Stimulated activated CD4-positive, alpha-beta T cell treated with anti-CD3 and anti-CD28 coated beads, TNF-alpha, amount 100 ng/mL, for 1 hour (primary cell): ENCODE measurements at places on chromosomes 1 and 21.

- no peak for DNase-seq
Measured at GRCh38 chr1:87120779-87121178, 206.3 kb downstream of the HS2ST1 start.

GRCh38 chr1:231512147-231512698 is 16.2 kb upstream of the TSNAX start:
- DNase-seq = no peak

DNA sequence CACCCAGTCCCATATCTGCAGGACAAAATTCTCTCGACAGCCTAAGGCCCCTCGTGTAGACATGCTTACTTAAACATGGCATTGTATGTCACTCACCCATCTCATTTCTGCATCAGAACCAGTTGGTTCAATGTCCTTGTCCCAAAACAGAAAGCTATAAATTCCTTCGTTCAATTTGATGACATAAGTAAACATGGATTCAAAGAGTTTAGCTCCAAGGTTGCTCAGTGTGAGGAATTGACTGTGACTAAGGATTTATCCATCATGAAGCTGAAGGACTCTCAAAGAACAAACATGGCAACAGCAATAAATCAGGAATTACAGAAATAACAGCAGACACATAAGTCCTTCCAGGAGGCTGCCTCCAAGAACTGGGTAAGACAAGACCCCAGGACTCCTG is 237.2 kb downstream of the TOMM20 start:
- DNase-seq = no peak

GRCh38 chr21:42616941-42617340 is 36.5 kb upstream of the PDE9A start:
- DNase-seq = no peak

- DNase-seq = no peak
Measured at GRCh38 chr1:89519779-89520358, 4.8 kb upstream of the LRRC8B start.

GRCh38 chr1:110320168-110320518 is 19.0 kb upstream of the RBM15 start:
- DNase-seq = no peak

GRCh38 chr1:200139661-200140250 is 112.2 kb downstream of the NR5A2 start:
- DNase-seq = no peak

DNA sequence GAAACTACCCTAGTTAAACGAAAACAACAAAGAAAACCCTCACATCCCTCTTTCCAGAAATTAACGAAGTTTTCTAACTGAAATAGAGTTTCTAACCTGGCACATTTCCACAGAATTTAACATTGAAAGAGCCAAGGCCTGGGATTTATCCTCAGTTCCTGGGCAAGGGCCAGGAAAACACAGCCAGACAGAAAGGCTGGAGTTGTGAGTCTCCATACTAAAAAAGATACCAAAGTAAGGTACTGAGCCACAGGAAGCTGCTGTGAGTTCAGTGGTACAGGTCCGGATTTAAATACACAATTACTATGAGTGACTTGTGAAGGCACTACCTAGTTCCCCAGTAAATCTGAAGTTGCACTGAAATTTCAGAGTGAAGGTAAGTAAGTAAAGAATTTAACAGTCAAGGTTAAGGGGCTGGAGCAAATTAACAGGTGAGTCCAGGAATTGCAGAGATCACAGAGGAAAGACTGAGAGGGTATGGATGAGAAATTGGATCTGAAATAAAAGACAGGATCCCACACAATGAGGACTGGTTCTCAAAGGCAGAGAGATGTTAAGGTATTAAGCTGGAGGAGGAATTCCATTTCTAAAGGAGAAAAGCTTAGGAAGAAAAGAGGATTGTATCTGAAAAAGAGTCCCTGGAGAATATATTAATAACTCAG is 905 bp downstream of the LIX1L start:
- DNase-seq = no peak

DNA sequence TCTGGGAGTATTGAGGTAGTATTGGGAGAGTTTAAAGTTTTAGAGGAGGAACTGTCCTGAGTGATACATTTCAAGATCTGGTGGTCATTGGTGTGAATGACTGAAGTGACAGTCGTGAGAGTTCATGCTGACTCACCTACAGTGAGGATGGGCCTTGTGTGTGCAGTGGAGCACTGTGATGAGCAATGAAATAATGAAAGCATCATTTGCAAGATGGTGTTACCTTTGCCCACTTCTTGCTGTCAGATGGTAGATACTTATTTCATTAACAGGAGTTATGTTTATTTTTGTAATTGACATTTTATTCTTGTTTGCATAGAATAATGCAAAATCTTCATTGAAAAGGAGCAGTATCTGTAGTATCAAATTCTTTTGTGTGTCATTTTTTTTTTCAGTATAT is 29.0 kb downstream of the POU2F1 start:
- DNase-seq = no peak

- no peak for DNase-seq
Measured at GRCh38 chr1:5953386-5953785, 38.8 kb downstream of the NPHP4 start.

DNA sequence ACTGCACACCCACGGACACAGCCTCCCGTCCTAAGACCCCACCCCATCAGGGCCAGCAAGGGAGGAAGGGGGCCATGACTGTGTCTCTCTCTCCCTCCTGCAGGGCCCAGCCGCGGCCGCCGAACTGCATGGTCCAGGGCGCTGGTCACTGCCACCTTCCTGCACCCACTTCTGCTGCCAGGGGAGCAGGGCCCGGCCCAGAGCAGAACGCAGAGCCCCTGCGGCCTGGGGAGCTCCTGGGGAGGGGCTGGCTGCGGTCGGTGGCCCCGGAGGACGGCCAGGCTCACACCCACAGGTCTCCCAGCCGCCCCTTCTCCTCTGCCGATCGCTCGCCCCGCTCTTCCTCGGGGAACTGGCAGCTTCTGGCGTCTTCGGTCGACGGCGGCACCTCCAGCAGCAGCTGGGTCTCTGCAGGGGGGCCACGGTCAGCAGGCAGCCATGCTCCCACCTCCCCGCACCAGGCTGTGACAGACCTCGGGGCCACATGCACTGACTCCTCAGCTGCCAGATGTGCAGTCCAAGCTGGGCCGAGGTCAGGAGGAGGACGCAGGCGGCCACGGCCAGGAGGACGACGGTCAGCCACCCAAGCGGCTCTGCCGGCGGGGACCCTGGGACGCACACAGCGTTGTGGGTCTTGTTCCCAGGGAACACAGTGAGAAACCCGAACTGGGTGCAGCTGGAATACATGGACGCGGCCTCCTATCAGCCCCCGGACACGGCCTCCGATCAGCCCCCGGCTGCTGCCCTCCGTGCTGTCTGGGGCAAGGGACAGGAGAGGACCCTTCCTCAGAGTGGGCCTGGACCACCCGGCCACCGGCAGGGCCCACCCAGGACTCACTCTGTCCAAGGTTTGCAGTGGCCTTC is 2.6 kb downstream of the TNFRSF18 start:
- DNase-seq = no peak

GRCh38 chr1:204206121-204206520 is 7.7 kb downstream of the GOLT1A start:
- DNase-seq = no peak

DNA sequence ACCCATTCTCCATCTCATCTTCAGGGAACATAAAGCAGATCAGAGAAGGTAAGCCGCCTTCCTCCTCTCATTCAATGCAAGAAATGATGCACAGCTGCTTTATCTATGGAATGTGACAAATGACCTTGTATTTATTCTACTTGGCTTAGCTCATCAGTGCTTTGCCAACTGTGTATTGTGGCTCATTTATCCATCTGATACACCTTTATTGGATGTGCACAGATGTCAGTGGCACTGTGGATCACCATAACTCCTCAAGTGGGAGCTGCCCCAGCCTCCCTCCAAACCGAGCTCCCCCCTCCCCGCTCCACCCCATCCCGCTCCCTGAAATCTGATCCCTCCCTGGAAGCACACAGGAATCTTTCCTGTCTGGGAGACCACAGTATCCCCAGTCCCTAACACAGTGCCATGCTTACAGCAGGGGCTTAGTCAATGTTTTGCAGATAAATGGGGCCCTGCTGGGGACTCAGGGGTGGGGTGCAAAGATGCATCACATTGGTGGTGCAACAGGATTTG is 156.0 kb upstream of the RAB4A start:
- DNase-seq = no peak

DNA sequence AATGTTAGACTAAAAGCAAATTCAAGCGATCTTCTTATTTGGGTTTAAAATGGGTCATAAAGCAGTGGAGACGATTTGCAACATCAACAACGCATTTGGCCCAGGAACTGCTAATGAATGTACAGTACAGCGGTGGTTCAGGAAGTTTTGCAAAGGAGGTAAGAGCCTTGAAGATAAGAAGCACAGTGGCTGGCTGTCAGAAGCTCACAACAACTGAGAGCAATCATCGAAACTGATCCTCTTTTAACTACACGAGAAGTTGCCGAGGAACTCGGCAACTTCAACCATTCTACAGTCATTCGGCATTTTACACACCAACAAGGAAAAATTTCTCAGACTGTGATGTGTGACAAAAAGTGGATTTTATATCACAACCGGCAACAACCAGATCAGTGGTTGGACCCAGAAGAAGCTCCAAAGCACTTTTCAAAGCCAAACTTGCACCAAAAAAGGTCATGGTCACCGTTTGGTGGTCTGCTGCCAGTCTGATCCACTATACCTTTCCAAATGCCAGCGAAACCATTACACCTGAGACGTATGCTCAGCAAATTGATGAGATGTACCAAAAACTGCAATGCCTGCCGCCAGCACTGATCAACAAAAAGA is 47.9 kb downstream of the ASH1L start:
- no peak for DNase-seq

DNA sequence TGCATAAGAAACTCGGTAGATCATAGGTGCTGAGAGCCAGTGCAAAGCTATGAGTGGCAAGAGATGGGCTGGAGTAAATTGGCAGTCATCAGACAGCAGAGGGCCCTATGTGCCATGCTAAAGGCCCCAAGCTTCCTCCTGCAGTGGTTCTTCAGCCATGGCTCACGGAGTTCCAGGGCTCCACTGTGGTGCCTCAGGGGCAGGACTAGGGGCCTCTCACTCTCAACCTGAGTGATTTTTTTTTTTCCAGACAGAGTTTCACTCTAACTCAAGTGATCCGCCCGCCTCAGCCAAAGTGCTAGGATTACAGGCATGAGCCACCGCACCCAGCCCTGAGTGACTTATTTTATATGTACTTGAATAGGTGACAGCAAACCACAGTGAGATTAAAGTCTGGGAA is 10.4 kb upstream of the GJA8 start:
- no peak for DNase-seq

DNA sequence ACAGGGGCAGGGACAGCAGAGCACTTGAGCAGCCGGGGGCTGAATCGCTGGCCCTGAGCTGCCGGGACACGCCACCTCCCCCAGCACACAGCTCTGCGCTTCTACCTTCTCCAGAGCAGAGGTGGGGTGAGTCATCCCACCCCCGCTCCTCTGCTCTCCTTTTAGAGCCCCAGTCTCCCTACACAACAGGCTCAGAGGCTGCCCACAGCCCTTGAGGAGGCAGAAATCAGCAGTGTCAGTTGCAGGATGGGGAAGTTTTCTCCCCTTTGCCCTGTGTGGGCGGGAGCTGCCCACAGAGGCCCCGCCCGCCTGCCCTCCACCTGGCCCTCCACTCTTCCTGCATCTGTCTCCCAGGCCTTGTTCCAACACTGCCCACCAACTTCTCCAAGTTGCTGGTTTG is 94.6 kb downstream of the STUM start:
- peak; percentile 37 for DNase-seq

DNA sequence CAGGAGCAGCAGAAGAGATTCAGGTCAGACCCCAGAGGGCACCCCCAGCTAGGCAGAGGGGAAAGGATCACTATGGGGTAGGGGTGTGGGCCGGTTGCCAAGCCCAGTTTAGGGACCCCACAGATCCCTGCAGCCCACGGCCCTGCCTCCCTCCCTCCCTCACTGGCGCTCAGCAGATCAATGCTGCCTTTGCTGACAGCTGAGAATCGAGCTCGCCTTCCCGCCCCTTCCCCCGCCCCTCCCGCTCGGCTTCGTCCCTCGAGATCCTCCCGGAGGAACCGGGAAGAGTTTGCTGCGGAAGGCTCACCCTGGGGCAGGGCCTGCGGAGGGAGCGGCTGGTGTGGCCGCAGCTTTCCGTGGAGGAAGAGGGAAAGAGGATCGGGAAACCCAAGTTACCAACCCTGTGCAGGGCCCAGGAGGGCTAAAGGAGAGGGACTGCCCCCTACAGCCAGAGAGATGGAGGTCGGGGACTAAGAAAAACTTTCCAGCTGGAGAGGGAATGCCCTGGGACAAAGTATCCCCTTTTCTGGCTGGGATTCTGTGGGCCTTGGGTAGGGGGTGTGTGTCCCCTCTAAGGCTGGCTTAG is 1.1 kb upstream of the KCNQ4 start:
- DNase-seq = no peak

- DNase-seq = no peak
Measured at GRCh38 chr1:41175546-41175945, 66.6 kb downstream of the SCMH1 start.

DNA sequence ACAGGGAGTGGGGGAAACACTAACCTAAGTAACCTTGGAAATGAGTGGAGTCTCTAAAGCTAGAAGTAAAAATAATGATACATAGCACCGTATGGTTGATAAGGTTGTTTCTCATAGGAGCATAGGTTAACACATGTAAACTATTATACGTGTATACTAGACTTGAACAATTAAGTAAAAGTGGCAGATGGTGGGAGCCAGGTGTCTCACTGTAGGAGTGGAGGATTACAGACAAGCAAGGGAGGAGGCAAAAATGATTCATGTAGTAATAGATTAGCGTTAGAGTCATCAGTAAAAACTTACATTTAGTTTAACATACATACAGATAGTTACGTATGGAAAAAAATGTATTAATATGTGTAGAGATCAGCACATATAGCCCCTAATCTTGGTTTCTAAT is 138.4 kb upstream of the DSCAM start:
- no peak for DNase-seq

DNA sequence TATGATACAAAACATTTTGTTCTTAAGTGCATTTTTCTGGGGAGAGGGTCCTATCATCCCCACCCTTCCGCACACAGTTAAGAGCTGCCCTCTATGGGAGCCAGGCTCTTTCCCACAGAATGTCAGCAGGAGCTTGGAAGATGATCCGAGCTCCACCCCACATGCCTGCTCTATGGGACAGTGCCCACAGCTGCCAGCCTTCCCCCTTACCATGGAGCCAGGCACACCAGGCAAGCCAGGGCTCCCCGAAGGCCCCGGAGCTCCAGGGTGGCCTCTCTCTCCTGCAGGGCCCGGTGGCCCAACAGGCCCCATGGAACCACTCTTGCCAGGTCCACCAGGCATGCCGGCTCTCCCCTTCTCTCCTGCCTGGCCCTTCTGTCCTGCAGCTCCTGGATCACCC is 10.4 kb upstream of the PEF1 start:
- no peak for DNase-seq

- no peak for DNase-seq
Measured at GRCh38 chr1:116680752-116681151, 13.2 kb upstream of the IGSF3 start.

GRCh38 chr1:100087396-100087795 is 45.3 kb downstream of the SASS6 start:
- no peak for DNase-seq

DNA sequence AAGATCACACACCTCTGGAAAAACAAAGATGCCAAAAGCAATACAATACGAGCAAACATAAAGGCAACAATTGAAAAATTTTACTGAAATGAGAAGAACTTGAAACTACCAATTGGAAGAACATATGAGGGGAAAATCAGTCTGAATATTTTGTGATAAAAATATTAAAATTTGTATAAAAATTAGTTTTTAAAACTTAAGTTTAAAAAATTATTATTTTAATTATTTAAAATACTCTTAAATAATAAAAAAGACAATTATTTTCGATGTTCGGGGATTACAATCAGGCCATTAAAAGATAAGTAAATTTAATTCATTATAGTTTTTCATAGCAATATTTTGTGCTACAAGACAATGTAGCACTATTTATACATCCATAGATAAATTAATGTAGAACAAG is 1239.3 kb downstream of the AMY1C start:
- DNase-seq = no peak

- DNase-seq = no peak
Measured at GRCh38 chr21:31334648-31335121, 9.4 kb downstream of the TIAM1 start.
